ENCODE measurements at places on chromosomes 12 and 14. TPM values are rescaled to one million over a fixed set of nuclear protein-coding genes. Genes with fewer than 3 reads are reported as not detected.

DNA sequence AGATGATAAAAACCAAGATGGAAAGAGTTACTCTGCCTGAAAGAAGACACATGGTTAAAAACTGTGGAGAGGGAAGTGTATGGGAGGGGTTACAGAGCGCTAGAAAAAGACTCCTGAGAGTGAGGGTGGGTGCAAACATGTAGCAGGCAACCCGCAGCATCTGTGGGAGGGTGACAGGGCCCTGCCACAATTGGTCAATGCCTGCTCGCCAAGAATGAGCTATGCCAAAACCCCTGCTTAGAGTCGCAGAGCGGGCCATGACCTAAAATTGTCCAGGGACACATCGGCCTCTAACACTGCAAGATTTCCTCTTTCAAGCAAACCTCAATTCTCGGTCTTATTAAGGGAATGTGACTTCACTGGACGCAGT lies 700 bp downstream of the PRKAG1 start:
- peak; percentile 5 for ATAC-seq

GRCh38 chr12:92146497-92147224 lies 1.0 kb upstream of the BTG1 start:
- no peak for ATAC-seq

DNA sequence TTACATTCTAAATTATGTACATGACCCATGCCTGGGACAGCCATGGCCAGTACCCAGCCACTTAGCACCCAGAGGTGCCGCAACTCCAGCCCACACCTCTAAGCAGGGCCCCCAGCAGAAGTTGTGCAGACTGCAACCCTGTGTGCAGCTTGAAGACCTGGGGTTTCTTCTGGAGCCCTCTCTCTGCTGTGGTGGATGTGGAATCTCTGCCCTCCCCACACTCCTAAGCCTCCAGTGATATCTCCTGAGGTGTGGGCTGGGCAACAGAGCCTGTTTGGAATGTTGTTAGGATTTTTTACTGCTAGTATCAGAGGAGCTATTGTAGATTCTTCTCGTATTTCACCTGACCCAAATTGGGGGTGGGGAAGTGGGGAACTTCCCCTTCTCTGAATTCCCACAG lies 59.4 kb upstream of the TUNAR start:
- ATAC-seq: no peak

DNA sequence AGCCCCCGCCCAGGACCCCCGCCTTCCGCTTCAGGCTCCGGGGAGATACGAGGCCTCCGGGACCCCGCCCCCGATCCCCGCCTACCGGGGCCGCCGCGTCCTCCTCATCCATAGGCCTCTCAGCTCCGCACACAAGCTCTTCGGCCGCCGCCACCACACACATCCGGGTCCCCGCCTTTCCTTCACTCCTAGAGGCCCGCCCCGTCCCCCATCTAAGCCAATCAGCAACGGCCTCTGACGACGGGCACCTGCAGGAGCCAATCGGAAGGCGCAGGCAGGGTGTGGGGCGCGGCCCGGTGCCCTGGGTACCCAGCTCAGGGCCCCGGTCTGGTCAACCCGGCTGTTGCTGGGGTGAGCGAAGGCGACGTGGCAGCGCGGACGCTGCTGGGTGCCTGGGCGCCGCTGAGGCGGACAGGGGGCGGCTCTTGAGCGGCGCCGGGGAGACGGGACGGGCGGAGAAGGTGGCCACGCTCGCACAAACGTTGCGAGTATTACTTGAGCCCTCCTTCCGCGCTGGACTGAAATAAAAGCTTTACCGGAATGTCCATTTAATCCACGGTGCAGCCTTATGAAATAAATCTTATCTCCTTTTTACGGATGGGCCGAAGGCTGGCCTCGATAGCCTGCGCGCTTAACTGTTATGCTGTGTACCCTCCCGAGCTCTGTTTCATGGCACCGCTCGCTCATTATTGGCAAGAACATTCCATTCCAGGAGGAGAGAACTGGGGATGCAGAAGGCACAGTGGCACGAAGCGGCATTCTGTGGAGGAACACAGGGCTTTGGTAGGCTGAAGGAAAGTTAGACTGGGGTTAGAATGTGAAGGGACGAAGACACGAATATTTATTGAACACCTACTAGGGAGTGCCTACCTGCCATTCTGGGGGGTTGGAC lies at the start of gene SPRYD3:
Gene SPRYD3, minus strand, starts transcription at position 165 of the 892 bp plus-strand sequence. Its CDS starts 57 bp downstream, at position 108.
- ATAC-seq: peak; percentile 96

GRCh38 chr12:130476451-130477135 lies 138.9 kb downstream of the PIWIL1 start:
- no peak for ATAC-seq

TAC3 gene
- total RNA-seq: not detected

- no peak for ATAC-seq
These were observed 8.2 kb downstream of the SERPINA4 start for GRCh38 chr14:94569381-94570001.

NDRG2 gene
- 11.8 TPM for total RNA-seq

ST8SIA1 gene
- total RNA-seq: 24.5 TPM

GRCh38 chr12:19222558-19222957 lies 93.0 kb downstream of the PLEKHA5 start:
- no peak for ATAC-seq

C3AR1 gene
- total RNA-seq: 0.27 TPM

GRCh38 chr12:108374596-108375320 lies 35.6 kb upstream of the CMKLR1 start:
- no peak for ATAC-seq

GRCh38 chr12:47122602-47123001 lies 42.8 kb upstream of the AMIGO2 start:
- ATAC-seq: no peak

KRT73 gene
- not detected for total RNA-seq

GRCh38 chr14:64337888-64338615 lies 43.9 kb upstream of the ESR2 start:
- peak; percentile 84 for ATAC-seq

- no peak for ATAC-seq
These were observed 328.6 kb downstream of the MDGA2 start for GRCh38 chr14:47346849-47347248.

- no peak for ATAC-seq
These were observed 132.5 kb upstream of the G2E3 start for GRCh38 chr14:30426463-30426862.

Data from motor neuron (in vitro differentiated cells).